NCI-H82 (cell line): ENCODE measurements at places on chromosomes 7 and 10.
A peak's percentile ranks its signal among the peaks of the same experiment; 100 is the strongest.

GRCh38 chr10:123559066-123559822 lies 106.9 kb upstream of the GPR26 start:
- DNase-seq = peak; percentile 66

DNA sequence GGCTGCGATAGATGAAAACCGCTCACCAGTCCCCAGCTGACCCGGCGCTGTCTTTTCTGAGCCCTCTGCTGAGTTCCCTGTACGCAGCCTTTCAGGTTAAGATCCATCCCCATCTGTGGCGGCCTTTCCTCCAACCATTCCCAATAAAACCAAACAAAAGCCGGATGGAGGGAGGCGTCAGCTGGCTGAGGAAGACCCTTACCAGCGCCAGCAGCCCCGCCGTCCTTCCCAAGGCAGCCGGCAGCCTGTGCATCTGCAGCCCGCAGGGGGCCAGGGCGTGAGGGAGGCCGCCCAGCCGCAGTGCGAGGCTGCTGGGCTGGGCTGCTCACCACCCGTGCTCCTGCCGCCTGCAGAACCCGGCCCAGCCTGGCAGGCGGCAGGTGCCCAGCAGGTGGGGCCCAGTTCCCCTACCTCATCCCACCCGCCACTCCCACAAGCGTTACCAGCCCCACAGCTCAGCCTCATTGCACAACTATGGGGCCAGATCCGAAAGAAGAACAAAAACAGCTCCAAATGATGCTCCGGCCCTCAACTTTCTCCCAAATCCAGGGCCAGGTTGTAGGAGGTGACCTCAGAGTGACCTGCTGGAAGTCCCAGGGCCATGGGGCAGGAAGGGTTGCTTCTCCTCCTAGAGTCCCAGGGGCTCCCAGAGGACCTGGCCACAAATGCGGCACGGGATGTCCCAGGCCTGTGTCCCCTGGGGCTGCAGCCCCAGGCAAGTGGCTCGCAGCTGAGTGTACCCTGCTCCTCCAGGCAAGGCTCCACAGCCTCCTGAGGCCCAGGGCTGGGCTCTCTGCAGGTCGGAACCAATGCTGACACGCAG lies 23.8 kb downstream of the PAPOLB start:
- DNase-seq = peak; percentile 52

GRCh38 chr7:21675255-21675654 lies 132.4 kb downstream of the DNAH11 start:
- no peak for DNase-seq

DNA sequence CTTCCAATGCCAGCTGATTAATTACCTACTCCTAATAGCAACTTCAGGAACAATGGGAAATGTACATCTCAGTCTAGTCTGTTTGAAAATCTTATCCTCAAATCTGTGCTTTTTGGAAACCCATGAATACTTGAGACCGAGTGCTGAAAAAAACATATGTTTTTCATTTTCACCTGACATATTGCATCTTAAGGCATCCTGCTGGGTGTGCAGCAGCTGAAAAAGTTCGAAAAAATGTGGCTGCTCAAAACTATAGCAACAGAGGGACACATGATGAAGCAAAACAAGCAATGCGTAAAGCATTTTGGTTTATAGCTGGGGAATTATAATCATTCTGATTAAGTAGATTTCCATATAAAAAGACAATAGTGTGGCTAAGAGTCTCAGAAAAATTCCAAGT lies 218.0 kb downstream of the CREB5 start:
- no peak for DNase-seq

DNA sequence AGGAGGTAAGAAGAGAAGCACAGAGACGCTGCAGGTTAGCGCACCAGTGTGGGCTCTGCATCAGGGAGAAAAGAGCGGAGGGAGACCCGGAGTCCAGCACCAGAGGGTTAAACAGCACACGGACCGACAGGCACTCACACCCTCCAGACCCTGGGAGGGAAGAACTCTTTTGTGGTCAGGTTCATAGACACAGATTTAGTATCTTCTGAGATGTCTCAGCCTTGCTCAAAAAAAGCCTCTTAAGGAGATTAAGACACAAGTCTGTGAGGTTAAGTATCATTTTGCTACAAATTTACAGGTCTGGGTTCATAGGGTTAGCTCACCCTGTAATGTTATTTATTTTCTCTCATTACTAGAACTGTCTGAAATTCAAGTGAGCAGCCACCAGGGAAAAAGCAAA lies 16.8 kb upstream of the NDST2 start:
- no peak for DNase-seq

- DNase-seq = no peak
These were observed 57.3 kb downstream of the ORC5 start for GRCh38 chr7:104150470-104150869.

DNA sequence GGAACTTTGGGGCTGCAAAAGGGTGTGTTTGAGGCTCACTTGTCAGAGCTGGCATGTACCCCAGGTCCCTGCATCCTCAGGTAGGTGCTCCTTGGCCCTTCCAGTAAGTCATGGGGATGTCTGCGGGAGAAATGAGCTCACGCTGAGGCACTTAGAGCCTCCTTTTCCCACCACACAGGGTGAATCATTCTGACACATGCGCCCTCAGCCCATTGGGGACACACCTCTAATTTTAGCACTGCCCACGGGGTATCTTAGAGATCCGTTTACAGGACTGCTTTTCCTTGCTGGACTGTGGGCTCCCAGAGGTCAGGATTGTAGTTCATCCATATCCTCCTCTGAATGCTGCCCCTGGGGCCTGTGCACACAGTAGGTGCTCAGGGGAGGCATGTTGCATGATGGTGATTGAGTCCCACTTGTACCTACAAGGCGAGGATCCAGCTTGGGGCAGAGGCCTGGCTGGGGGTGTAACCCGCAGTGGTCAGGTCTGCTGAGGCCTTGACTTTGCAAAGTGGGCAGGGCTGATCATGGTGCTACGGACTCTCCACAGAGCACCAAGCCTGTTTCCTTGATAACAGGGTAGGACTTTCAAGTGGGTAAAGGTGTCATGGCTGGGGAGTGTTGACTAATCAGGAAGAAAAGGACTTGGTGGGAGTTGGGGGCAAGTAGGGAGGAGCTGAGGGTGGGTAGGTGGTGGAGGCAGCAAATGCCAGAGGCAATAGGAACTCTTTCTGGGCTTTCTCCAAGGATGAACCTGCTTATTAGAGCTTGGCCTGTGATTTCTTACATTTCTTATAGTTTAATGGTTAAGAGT lies 5.8 kb downstream of the TSPAN15 start:
- DNase-seq = no peak

- DNase-seq = no peak
These were observed 47.2 kb downstream of the AGK start for GRCh38 chr7:141598408-141598807.

GRCh38 chr10:84659497-84660439 lies 331.4 kb downstream of the CCSER2 start:
- DNase-seq = peak; percentile 79

GRCh38 chr7:105673367-105674084 lies 92.2 kb upstream of the EFCAB10 start:
- DNase-seq = peak; percentile 33

DNA sequence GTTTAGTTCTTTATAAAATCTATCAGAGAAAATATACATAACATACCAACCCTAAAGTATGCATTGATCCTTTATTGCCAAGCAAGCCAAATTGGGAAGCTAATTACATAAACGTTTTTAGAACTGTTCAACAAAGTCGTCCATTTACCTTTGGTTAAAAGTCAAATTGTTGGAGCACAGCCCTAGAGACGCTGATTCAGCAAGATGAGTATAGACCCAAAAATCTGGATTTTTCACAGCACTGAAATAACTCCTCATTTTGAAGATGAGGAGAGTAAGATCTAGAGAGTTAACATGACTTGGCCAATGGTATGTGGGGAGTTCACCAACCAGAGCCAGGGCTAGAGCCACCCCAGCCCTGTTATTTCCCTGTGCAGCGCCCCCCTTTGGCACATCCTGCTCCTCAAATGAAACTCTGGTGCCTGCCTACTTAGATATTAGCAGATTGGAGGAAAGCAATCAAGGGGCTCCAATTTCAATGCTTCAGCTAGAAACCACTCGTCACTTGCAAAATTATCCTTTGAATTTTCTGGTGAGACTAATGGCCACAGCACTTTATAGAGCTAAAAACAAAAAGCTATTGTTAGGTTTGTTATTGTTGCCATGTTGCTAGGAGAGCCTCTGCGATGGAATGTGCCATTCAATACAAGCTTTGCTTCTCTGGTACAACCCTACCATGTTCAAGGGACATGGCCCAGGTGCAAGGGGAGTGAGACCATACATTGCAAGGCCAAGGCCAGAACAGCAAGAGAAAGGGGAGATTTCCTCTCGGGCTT lies 132.6 kb upstream of the ZEB1 start:
- DNase-seq = no peak

DNA sequence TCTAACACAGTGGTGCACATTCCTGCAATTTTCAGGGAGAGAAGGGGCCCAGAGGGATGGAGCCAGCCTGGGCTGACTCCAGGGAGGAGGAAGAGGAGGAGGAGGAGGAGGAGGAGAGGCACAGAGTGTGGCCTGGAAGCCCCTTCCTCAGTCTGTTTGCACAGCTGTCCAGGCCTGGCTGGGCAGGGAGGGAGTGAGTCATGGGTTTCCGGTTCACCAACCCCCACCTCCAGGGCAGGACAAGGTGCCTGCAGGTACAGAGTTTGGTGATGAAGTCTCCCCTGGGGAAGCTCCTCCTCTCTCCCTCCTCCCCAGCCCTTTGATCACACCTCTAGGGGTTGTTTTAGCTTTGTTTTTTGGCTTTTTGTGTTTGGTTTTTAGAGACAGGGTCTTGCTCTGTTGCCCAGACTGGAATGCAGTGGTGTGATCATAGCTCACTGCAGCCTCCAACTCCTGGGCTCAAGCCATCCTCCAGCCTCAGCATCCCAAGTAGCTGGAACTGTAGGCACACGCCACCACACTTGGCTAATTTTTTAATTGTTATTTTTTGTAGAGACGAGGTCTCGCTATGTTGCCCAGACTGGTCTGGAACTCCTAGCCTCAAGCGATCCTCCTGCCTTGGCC lies 77.5 kb upstream of the CUX1 start:
- no peak for DNase-seq

DNA sequence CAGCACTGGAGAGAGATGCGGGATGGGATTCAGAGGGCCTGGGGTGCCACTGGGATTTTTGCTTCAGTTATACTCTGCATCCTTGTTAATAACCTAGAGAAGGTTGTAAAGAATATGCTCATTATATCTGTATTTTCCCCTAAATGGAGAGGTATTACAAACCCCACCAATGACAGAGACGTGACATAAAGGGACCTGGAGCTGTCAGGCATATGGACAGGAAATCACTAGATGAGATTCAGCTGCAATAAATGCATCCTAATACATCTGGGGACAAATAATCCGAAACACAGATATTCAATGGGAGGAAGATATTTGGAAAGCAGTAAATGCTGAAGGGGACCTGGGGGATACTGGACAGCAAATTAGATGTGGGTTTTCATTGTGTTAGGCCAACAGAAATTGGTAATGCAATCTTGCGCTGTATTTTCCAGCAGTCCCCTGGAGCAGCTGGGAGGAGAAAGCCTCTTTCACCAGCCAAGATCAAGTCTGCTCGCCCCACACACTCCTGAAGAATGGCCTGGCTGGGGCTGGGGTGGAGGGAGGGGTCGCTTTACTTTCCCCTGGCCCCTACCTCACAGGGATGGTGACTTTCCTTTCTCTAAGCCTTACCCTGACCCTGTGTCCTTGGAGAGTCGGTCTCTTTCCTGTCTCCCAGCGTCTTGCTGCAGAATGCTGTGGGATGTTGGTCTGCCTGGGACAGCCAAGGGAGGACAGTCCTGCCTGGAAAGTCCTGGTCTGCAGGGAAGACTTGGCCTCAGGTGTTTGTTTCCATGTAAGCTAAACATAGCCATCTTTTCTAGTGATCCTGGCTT lies 653.8 kb downstream of the LRMDA start:
- no peak for DNase-seq

DNA sequence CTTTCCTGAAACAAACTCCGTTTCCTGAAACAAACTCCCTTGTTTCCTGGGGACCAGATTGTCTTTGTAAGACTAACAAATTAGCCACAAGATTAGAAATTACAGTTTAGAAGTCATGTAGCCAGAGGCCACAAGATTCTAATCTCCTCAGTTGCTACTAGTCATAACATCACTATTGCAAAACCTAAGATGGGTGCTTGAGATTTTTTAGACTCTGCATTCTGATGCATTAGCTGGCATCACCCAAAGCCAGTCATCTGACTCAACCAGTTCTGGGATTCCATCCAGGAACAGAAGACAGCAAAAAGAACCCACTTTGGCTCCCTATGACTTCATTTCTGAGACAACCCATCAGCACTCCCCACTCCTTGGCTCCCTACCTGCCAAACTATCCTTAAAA lies 367.9 kb upstream of the MBL2 start:
- no peak for DNase-seq
